NCI-H146 (cell line): ENCODE measurements at places on chromosomes 1 and 21.

DNA sequence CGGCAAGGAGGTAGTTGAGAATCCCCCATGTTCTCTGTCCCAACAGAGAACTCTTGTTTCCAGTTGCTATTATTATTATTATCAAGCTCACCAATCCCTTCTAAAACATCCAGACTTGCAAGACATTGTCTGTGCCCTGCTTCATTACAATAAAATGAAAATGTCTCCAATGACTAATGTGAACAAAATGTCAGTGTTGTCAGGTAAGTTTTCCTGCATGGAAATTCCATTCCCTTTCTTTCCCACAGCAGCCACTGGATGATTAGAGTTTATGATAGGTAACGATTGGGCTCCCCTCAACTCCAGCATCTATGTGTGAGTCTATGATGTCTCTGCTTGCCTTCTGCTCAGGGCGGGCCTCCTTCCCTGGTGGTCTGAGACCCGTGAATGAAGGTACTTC is 8.9 kb upstream of the DYRK1A start:
- DNase-seq: no peak

- DNase-seq: no peak
Measured at GRCh38 chr1:235272851-235273250, 55.1 kb downstream of the ARID4B start.

GRCh38 chr1:54260810-54261209 is 60.8 kb downstream of the MRPL37 start:
- DNase-seq: no peak

DNA sequence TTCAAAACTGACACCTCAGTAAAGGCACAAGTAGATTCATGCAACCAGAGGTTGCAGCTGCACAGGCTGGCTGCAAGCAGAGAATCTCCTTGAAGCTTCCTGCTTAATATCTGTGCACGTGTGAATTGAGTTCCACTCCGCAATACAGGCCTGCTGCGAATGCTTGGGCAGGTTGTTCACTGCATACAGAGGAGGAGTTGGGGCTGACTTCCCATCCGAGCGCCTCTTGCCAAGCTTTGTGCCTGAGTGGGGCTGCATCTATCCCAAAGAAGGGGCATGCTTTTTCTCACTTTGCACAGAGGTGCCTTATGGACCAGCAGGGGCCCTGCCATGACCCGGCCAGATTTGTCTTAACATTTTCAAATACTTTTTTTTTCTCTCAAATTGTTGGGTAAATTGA is 17.9 kb upstream of the PADI1 start:
- no peak for DNase-seq

- no peak for DNase-seq
Measured at GRCh38 chr1:23997812-23998211, 17.7 kb upstream of the SRSF10 start.

- no peak for DNase-seq
Measured at GRCh38 chr1:51268634-51269033, 32.6 kb downstream of the RNF11 start.

GRCh38 chr1:62377043-62377562 is 57.9 kb upstream of the KANK4 start:
- peak; percentile 32 for DNase-seq

DNA sequence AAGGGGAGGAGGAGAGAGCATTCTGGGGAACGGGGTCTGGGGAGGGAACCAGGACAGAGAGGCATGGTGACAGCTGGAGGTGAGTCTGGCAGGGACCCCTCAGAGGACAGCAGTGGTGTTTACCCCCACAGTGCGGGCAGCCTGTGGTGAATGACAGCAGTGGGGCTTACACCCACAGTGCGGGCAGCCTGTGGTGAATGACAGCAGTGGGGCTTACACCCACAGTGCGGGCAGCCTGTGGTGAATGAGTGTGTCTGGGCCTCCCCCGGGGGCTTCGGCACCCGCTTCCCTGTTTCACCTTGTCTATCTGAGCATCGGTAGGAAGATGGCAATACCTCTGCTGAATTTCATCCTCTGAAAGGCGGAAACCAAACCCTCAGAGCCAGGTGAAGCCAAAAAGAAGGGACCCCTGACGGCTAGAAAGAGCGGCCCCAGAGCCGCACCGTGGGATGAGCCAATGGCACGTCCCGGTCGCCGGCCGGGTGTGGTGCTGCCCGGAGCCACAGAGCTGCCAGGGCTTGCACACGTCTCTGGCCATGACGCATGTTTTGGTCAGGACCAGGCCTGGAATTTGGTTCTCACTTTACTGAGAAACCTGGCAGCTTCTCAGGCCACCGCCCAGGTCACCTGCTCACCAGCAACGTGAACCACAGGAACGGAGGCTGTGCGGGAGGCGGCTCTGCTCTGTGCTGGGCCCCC is 54.1 kb downstream of the SIK1 start:
- no peak for DNase-seq

DNA sequence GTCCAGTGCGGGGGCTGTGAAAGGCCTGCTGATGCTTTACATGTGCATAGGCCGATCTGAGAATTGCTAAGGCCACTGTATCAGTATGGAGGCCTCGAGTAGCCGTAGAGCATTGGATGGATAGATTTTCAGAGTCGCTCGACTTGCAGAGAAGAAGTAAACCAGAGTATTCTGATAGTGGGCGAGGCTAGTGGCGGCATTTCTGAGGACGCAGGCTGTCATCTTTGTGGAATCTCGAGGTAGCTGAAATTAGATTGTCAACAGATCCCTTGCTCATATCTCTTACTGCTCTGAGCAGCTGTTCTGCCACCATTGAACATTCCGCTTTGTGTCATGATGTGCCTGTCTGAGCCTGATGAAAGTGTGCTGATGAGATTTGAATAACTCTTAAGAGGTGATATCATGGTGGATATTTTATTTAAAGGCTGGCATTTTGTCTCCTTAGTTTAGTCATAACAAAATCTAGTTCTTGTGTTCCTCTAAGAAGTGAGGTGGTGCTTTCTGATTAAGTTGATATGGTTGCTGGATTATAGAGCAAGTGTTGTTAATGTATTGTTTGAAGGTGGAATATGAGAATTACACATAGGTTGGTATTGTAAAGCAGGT is 1.5 kb downstream of the KIF1B start:
- peak; percentile 7 for DNase-seq

- DNase-seq: peak; percentile 27
Measured at GRCh38 chr1:242723044-242723716, 198.7 kb upstream of the PLD5 start.

DNA sequence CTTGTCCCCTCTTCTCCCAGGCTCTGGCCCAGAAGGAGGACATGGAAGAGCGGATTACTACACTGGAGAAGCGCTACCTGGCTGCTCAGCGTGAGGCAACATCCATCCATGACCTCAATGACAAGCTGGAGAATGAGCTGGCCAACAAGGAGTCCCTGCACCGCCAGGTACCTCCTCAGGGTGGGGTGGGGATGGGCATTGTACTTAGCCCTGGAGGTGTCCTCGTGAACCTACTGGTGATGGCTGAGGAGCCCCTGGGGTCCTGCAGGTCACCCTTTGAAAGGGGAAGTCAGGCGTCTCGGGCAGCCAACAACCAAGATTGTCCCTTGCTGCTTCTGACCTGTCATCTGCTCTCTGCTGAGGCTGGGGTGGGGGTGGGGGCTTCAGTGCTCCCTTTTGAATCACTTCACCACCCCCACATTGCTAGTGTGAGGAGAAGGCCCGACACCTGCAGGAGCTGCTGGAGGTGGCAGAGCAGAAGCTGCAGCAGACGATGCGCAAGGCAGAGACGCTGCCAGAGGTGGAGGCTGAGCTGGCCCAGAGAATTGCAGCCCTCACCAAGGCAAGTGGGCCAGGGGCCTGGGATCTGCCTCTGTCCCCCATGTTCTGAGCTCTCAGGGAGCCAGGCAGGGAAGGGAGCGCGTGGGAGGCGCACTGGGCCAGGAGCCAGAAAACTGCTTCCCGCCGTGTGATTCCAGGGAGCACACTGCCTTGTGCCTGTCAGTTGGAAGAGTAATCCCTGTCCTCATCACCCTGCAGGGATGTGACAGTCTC is 19.7 kb downstream of the PPFIA4 start:
- no peak for DNase-seq

- DNase-seq: no peak
Measured at GRCh38 chr1:232806186-232806510, 932 bp downstream of the MAP10 start.
